ENCODE measurements at places on chromosomes 2 and 18.

- DNase-seq: no peak
- H3K4me3 ChIP-seq: no peak overlapping the region
- H3K27me3 ChIP-seq: peaks cover 9% of the 10 kb centered on the region
- no peaks in the 10 kb centered on the region for H3K36me3 ChIP-seq
Observed at GRCh38 chr18:54825601-54826344, 2.5 kb upstream of the RAB27B start.

- no peaks in the 10 kb centered on the region for H3K36me3 ChIP-seq
- DNase-seq: no peak
- no peak overlapping the region for H3K27ac ChIP-seq
- H3K27me3 ChIP-seq: no peaks in the 10 kb centered on the region
- H3K4me1 ChIP-seq: peaks cover 11% of the 10 kb centered on the region
Observed at GRCh38 chr18:68840554-68841263, 42.8 kb downstream of the CCDC102B start.

DNA sequence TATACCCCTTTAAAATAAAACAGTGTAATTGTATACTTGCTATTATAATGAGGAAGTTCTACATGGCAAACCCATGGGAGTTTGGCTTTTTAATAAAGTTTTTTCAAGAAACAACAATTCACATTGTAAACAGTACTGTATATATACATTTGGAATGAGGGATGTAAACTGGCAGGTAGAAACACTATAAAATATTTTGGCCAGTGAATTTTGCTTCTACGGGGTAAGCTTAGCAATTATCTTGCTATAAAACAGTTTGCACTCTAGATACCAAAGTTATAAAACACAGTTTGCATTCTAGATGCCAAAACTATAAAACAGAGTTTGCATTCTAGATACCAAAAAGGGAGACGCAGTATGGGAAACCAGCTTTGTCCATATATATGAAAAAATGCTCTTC lies 16.6 kb downstream of the THUMPD2 start:
- H3K4me3 ChIP-seq: no peak overlapping the region
- no peak for DNase-seq
- no peaks in the 10 kb centered on the region for H3K27me3 ChIP-seq
- no peak overlapping the region for H3K27ac ChIP-seq
- H3K36me3 ChIP-seq: peaks cover 56% of the 10 kb centered on the region

- no peak overlapping the region for H3K27ac ChIP-seq
- H3K4me1 ChIP-seq: peaks cover 6% of the 10 kb centered on the region
- H3K4me3 ChIP-seq: no peak overlapping the region
Observed at GRCh38 chr18:9249254-9249653, 85.3 kb upstream of the TWSG1 start.

- H3K27me3 ChIP-seq: no peaks in the 10 kb centered on the region
- peaks cover 65% of the 10 kb centered on the region for H3K4me1 ChIP-seq
- no peaks in the 10 kb centered on the region for H3K36me3 ChIP-seq
- H3K4me3 ChIP-seq: peak overlapping the region; percentile 98
- H3K27ac ChIP-seq: peak overlapping the region; percentile 97
- DNase-seq: no peak
Observed at GRCh38 chr2:171158790-171159371, 1.8 kb downstream of the TLK1 start.

DNA sequence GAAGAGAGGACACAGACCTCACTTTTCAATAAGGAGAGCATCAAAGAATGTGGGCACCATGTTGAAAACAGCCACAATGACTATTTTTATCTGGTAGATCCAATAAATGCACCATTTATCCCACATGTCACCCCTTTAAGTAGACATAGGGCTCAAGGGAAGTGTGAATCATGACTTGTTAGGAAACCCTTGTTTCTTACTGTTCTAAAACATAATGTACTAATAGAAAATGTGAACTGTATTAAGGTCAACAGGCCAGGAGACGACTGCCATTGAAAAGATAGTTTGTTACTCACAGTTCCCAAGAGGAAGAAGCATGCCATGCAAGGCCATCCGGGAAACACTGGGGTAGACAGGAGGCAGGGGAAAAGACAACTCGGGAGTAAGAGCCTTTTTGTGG lies 137.7 kb downstream of the EN1 start:
- H3K27me3 ChIP-seq: no peaks in the 10 kb centered on the region
- H3K4me3 ChIP-seq: no peak overlapping the region
- no peak for DNase-seq
- H3K27ac ChIP-seq: no peak overlapping the region
- H3K4me1 ChIP-seq: peaks cover 12% of the 10 kb centered on the region

DNA sequence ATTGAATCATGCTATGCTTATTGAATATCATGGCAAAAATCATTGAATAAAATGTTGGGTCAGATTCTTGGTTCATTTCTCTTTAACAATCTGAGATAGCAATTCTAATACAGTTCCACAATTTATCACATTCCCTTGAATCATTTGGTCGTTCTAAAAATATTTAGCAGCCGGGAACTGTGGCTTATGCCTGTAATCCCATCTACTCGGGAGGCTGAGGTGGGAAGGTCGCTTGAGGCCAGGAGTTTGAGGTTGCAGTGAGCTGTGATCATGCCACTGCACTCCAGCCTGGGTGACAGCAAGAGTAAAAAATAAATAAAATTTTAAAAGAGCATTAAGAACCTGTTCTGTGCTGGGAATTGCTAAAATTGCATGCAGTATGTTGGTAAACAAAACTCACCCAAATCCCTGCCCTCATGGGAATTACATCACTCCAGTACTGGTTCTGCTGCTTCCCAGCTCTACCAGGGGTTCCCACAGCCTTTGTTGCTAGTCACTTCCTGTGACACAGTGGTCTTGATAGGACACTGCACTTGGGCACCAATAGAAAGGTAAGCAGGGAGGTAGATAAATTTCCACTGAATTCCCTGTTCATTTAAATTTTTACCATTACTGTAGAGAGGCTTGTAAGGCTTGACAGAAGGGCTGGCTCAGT lies 200.4 kb downstream of the CTNNA2 start:
- peaks cover 12% of the 10 kb centered on the region for H3K4me1 ChIP-seq
- H3K27me3 ChIP-seq: no peaks in the 10 kb centered on the region
- H3K4me3 ChIP-seq: no peak overlapping the region
- H3K27ac ChIP-seq: no peak overlapping the region

- peak within 1 kb of the TSS; percentile 90 for H3K4me3 ChIP-seq
- H3K36me3 ChIP-seq: peaks cover 43% of the 10 kb centered on the region
- H3K27ac ChIP-seq: peak within 1 kb of the TSS; percentile 98
- H3K27me3 ChIP-seq: no peaks in the 10 kb centered on the region
Observed at GRCh38 chr2:27217173-27218121, at the start of gene CAD. Gene CAD, plus strand, starts transcription at chr2:27217369. Its CDS starts 183 bp downstream, at chr2:27217552.

- no peak overlapping the region for H3K27ac ChIP-seq
- no peak overlapping the region for H3K4me3 ChIP-seq
- H3K27me3 ChIP-seq: no peaks in the 10 kb centered on the region
- no peak for DNase-seq
- H3K4me1 ChIP-seq: no peaks in the 10 kb centered on the region
- H3K36me3 ChIP-seq: no peaks in the 10 kb centered on the region
Observed at GRCh38 chr2:3042601-3043585, 334.7 kb downstream of the EIPR1 start.

- H3K4me1 ChIP-seq: no peaks in the 10 kb centered on the region
- no peaks in the 10 kb centered on the region for H3K36me3 ChIP-seq
- no peak overlapping the region for H3K27ac ChIP-seq
- H3K4me3 ChIP-seq: no peak overlapping the region
- DNase-seq: no peak
Observed at GRCh38 chr18:22141211-22141610, 28.2 kb upstream of the GATA6 start.

GRCh38 chr2:9946076-9946475 lies 5.4 kb upstream of the GRHL1 start:
- H3K27ac ChIP-seq: no peak overlapping the region
- peaks cover 37% of the 10 kb centered on the region for H3K27me3 ChIP-seq
- H3K4me3 ChIP-seq: no peak overlapping the region
- H3K4me1 ChIP-seq: peaks cover 18% of the 10 kb centered on the region

- H3K36me3 ChIP-seq: peaks cover 3% of the 10 kb centered on the region
- H3K27ac ChIP-seq: no peak overlapping the region
- no peaks in the 10 kb centered on the region for H3K27me3 ChIP-seq
- no peak for DNase-seq
- no peaks in the 10 kb centered on the region for H3K4me1 ChIP-seq
Observed at GRCh38 chr18:77037567-77037966, 95.0 kb downstream of the MBP start.

GRCh38 chr2:75199428-75200011 lies at the start of gene TACR1:
Gene TACR1, minus strand, starts transcription at chr2:75199520. Its CDS starts 586 bp downstream, at chr2:75198934.
- H3K36me3 ChIP-seq: no peaks in the 10 kb centered on the region
- H3K27me3 ChIP-seq: peaks cover 72% of the 10 kb centered on the region
- no peak within 1 kb of the TSS for H3K27ac ChIP-seq
- H3K4me3 ChIP-seq: peak within 1 kb of the TSS; percentile 84
- DNase-seq: peak; percentile 63

- peaks cover 56% of the 10 kb centered on the region for H3K36me3 ChIP-seq
- no peak overlapping the region for H3K27ac ChIP-seq
- no peak overlapping the region for H3K4me3 ChIP-seq
- peaks cover 9% of the 10 kb centered on the region for H3K4me1 ChIP-seq
- H3K27me3 ChIP-seq: no peaks in the 10 kb centered on the region
Observed at GRCh38 chr2:240000671-240001070, 24.5 kb downstream of the NDUFA10 start.

DNA sequence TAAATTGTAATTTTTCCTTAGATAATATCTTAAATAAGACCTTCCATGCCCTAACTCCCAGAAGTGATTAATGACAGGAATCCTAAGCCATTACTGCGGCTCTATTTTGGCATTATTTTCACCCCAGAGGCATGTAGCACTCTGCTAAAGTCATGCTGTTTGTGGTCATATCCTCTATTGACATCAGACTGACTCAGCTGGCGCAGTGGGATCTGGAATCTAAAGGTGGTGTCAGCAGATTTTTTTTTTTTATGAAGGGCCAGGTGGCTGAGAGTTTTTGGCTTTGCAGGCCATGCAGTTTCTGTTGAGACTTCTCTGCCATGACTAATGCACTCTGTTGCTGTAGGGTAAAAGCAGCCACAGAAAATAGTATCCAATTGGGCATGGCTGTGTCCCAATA lies 64.1 kb upstream of the ACVR1C start:
- H3K27ac ChIP-seq: no peak overlapping the region
- H3K36me3 ChIP-seq: no peaks in the 10 kb centered on the region
- peaks cover 99% of the 10 kb centered on the region for H3K27me3 ChIP-seq
- DNase-seq: no peak

GRCh38 chr2:27809761-27810241 lies 38.3 kb downstream of the MRPL33 start:
- H3K4me3 ChIP-seq: no peak overlapping the region
- DNase-seq: no peak
- H3K27me3 ChIP-seq: no peaks in the 10 kb centered on the region
- H3K36me3 ChIP-seq: no peaks in the 10 kb centered on the region
- no peak overlapping the region for H3K27ac ChIP-seq

DNA sequence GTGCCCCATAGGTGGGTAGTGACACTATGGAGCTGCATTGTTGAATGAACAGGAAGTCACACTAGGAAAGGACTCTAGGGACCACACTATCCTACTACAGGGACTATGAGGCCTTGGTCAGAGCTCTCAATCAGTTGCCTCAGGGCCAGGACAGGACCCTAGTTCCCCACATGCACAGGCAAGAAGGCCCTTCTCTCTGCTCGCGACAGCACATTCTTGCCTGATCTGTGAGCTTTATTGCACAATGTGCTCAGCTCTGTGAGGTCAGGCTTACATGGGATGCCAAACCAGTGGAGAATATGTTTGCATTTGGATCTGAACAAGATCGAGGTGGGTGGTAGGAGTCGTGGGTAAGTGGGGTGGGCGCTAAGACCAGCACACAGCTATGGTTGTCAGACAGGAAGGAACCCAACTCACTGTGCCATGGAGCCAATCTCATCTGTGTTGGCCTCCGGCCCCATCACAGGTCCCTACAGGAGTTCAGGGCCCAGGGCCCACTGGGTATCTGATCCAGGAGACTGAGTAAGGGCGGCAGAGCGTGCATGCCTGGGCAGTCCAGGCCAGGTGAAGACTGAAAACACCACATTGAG lies 8.0 kb downstream of the PCARE start:
- peaks cover 15% of the 10 kb centered on the region for H3K4me1 ChIP-seq
- no peak overlapping the region for H3K4me3 ChIP-seq
- H3K36me3 ChIP-seq: no peaks in the 10 kb centered on the region
- no peaks in the 10 kb centered on the region for H3K27me3 ChIP-seq
- DNase-seq: no peak
- H3K27ac ChIP-seq: no peak overlapping the region

GRCh38 chr2:171985076-171985475 lies 14.7 kb upstream of the METAP1D start:
- no peak overlapping the region for H3K27ac ChIP-seq
- H3K27me3 ChIP-seq: no peaks in the 10 kb centered on the region
- peaks cover 19% of the 10 kb centered on the region for H3K36me3 ChIP-seq
- no peak overlapping the region for H3K4me3 ChIP-seq
- no peak for DNase-seq

GRCh38 chr2:120678926-120679325 lies 56.7 kb upstream of the GLI2 start:
- no peak overlapping the region for H3K4me3 ChIP-seq
- no peak for DNase-seq
- peaks cover 3% of the 10 kb centered on the region for H3K4me1 ChIP-seq
- H3K27me3 ChIP-seq: peaks cover 43% of the 10 kb centered on the region

GRCh38 chr2:221289389-221289788 lies 282.7 kb downstream of the EPHA4 start:
- H3K36me3 ChIP-seq: no peaks in the 10 kb centered on the region
- no peak overlapping the region for H3K4me3 ChIP-seq
- H3K27ac ChIP-seq: no peak overlapping the region
- H3K27me3 ChIP-seq: no peaks in the 10 kb centered on the region
- H3K4me1 ChIP-seq: peaks cover 17% of the 10 kb centered on the region
- no peak for DNase-seq

- no peaks in the 10 kb centered on the region for H3K27me3 ChIP-seq
- H3K4me3 ChIP-seq: no peak overlapping the region
- H3K36me3 ChIP-seq: no peaks in the 10 kb centered on the region
- no peak for DNase-seq
- no peak overlapping the region for H3K27ac ChIP-seq
- H3K4me1 ChIP-seq: peaks cover 8% of the 10 kb centered on the region
Observed at GRCh38 chr2:181142514-181142913, 162.1 kb downstream of the UBE2E3 start.

DNA sequence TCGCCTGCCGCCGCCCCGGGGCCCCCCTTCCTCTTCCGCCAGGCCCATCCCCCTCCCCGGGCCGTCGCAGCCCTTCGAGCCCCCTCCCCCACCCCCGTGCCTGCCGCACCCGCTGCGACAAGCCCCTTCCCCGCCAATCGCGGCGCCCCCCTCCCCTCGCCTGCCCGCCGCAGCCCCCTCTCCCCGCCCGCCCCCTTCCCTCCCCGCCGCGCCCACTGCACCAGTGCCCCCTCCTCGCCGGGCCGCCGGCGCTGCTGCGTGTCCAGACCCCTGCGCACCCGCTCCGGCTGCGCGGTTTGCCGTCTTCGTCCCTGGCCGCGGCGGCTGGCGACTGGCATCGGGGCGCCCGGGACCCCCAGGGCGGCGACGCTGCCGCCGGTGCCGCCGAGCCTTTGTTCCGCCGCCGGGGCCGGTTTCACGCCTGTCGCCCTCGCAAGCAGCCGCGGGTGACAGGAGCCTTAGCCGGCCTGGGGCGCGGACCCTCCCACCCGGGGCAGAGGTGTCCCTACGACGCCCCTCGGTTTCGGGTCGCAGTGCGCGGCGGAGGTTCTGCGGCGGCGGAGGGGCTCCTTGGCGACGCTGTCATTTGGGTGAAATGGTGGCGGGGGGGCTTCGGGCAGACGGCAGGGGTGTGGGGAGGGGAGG lies 18.1 kb downstream of the GPC1 start:
- H3K27me3 ChIP-seq: peaks cover 37% of the 10 kb centered on the region
- H3K27ac ChIP-seq: no peak overlapping the region
- H3K36me3 ChIP-seq: no peaks in the 10 kb centered on the region
- peaks cover 47% of the 10 kb centered on the region for H3K4me1 ChIP-seq
- no peak for DNase-seq
- peak overlapping the region; percentile 78 for H3K4me3 ChIP-seq

Data from WTC11 (cell line).